Central memory CD4-positive, alpha-beta T cell (primary cell): ENCODE measurements at places on chromosomes 6 and 20.
A peak's percentile ranks its signal among the peaks of the same experiment; 100 is the strongest.

- DNase-seq, result no peak
Observed at GRCh38 chr6:34664256-34664971, 32.2 kb downstream of the ILRUN start.

DNA sequence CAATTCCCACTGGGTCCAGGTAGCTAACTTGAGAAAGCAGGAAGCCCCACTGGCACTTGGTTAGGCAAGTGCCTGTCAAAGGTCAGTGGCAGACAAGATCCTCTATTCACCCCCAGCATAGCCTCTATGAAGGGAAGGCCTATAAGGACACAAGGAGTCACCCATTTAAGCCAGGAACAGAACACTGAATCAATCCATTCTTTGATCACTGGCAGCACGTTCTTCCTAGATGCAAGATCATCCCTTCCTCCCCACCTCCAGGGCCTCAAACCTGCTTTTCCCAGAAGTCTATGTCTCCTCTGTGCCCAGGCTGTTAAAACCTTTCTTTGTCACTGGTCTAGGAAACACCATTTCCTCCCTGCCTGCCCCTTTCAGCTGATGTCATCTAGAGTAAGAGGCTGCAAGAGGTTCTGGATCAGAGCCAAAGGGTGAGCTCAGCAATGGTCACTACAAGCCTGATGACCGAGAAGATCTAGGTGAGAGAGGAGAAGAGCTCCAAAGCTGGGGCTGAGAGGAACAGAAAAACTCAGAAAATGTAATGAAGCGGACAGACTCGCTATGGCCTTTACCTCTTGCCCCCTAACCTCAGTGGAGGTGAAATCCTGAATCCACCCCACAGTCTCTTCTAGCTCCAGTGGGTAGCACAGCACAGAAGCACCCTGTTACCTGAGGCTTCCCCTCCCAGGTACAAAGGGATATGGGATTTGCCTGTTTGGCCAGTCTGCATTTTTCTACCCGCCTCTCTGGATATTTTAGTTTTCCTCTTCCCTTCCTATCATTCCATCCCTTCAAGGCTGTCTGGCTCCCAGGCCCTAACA lies 1.8 kb downstream of the GTPBP2 start:
- DNase-seq, result no peak

GRCh38 chr6:9927275-9927674 lies 487.6 kb downstream of the TFAP2A start:
- no peak for DNase-seq

GRCh38 chr20:25230166-25230831 lies 17.6 kb upstream of the PYGB start:
- no peak for DNase-seq

DNA sequence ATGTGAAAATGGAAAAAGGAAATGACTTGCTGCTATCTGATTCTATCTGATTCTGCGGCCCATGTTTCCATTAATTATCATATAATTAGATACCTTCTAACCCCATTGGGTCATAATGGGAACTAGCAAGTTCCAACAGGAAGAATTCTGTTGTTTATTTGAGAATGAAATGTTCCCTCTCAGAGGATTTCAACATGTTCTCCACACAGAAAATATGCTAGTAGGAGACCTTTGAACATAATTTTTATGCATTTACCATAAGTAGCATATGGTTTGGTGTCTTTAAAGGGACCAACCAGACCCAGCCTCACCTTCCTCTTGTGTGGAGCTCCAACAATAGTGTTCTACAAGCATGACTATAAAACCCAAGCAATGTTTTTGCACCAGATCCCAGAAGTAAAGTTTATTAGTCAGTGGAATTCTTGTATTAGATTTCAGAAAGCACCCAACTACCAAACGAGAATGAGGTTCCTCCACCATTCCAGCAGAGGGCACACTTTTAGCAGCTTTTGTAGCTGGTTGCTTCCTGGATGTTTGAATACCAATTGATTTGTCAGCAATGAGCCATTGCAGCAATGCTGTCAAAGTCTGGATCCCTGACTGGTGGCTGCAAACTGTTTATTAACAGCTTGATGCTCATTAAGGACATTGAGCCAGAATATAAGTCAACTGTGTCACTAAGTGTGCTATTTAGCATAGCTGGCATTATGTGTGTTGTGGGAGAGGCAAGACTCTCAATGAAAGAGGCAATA lies 143.6 kb upstream of the GJE1 start:
- DNase-seq, result peak; percentile 8

DNA sequence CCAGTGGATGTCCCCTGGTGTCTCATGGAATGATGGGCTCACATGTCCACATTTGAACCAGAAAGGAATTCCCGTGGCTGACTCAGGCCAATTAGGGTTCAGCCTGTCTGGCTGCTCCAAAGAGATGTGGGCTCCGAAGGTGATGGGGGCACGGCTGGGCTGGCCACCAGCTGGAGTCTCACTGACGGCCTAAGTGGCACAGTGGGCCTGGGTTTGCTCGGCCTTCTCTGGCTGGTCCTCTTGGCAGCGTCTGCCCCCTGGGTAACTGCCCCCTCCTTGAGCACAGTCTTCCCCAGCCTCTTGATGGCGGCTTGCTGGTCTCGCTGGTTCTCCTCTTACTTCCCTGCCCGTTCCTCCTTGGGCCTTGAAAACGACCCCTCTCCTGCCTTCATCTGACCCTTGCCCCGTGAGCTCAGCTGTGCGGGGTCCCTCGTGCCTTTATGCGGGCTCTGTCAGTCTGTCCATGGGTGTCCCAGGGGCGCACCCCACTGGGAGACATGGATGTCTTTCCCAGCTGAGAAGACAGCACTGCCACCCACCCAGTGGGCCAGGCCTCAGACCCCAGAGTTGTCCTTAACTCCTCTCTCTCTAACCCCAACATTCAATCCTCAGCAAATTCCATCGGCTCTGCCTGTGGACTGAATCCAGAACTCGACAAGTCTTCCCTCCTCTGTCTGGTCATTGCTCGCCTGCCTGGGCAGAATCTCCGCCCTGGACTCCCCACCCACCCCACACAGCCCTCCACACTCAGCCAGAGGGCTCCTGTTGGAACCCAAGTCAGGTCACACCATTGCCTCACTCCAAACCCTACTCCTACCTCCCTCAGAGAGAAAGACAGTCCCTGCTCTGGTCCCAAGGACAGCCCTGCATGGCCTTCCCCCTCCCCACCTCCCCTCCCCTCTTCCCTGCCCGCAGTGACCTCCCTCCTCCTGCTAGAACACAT lies 78.7 kb downstream of the CEBPB start:
- no peak for DNase-seq

- no peak for DNase-seq
Observed at GRCh38 chr6:166648846-166649245, 21.8 kb upstream of the RPS6KA2 start.

DNA sequence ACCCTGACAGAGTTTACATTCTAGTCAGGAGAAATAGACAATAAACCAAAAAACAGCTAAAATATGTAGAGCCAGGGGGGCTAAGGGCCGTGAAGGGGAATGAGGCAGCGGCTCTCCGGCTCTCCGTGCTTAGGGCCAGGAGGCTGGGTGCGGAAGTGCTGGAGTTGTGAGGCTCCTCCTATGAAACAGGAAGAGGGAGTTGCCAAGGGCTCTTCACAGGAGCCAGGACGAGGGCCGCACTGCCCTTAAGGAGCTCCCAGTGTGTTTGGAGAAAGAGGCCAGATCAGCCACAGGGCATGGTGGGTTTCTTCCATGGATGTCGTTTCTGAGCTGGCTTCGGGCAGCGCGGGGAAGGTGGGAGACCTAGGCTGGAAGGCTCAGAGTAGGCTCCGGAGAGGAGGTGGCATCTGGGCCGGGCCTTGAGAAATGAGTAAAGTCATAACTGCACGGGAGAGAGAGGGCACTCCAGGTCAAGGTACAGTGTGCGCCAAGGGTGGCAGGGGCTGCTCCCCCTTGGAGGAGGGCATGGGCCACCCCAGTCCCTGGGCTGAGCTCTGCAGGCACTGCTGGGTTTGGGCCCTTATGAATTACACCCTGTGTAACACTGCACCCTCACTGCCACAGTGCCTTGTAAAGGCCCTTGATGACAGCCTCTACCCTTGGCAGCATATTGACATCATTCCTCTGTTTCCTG lies 20.8 kb upstream of the MLN start:
- DNase-seq, result no peak

DNA sequence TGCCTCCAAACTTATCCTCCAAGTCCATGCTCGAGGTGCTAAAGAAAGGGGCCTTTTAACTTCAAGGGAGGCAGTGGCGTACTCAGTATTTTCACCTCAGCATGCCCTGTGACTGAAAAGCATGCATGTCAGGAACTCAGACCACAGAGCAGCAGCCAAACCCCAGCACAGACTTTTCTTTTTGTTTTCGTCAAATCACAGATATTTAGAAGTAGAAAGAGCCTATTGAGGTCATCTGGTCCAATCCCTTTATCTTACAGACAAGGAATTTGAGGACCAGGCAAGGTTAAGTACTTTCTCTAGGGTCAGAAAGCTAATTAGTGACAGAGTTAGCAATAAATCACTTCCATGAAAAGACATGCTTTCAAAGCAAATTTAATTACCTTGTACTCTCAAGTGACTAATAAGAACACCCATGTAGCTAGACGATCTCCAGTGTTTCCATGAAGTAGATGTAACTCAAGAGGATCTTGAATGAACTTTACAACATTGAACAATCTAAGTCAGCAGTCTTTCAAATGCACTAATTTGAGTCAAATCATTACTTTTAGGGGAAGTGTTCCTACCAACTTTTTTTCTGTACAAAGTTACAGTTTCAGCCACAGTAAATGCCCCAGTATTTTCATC lies 35.9 kb downstream of the MOXD1 start:
- DNase-seq, result no peak

DNA sequence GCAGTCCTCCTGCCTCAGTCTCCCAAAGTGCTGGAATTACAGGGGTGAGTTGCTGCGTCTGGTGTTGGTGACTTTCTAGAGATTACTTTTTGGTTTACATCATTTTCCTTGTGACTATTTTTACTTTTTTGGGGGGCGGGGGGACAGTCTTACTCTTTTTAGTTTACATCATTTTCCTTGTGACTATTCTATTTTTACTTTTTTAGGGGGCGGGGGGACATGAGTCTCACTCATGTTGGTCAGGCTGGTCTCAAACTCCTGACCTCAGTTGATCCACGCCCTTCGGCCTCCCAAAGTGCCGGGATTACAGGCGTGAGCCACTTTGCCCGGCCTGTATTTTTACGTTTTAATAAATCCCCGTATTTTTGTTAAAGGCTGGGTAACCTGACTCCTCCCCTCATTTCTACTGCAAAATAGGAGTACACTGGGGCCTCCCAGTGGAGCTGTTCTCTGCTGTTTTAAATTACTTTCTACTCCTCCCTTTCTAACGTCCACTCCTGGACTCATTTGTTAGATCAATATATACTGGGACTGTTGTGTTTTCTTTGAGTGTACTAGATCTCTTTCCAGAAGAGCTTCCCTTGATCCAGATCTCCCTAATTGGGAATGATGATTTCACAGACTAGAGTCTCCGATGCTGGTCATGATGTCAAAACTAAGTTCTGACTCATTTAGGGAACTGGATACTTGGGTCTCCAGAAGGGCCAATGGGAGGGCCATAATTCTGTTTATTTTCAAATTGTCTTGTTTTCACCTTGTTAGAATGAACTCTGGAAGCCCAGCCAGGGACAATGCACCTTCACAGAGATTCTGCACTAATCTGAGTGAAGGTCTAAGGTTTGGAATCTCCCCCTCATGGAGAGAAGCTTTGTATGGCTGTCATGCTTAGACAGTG lies 9.2 kb downstream of the HSPA1B start:
- DNase-seq, result peak; percentile 25

DNA sequence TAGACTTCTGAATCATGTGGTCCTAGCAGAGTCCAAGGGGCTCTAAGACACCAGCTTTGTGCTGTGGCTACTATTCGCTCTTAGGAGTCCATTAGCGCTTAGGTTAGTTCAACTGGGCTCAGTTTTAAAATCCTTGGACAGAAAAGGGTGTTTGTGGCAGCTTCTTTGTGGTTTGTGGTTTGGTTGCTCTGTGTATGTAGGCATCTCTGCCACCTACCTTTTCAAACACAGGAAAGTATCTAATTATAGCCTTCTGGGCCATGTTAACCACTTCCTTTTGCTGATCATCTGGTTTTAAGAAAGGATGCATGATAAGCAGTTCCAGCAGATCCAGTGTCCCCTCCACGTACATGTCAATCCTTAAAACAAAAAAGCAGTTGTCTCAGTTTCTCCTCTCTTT lies 10.8 kb downstream of the GSTA4 start:
- peak; percentile 76 for DNase-seq

DNA sequence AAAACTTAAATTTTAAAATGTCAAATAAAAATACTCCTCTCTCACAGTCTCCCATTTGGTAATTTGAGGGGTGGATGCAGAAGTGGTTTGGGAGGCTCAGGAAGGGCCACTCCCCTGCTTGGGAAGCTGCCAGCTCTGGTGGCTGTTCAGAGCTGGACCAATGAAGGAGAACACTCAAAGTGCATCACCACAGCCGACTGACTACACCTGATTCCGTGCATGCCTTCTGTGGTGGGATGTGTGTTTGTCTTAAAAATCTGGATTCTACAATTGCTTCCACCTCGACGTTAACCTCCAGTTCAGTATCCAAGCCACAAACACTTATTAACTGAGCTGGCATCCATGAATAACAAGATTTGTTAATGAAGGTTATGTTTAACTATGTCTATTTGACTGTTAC lies 137.3 kb downstream of the FOXC1 start:
- no peak for DNase-seq

DNA sequence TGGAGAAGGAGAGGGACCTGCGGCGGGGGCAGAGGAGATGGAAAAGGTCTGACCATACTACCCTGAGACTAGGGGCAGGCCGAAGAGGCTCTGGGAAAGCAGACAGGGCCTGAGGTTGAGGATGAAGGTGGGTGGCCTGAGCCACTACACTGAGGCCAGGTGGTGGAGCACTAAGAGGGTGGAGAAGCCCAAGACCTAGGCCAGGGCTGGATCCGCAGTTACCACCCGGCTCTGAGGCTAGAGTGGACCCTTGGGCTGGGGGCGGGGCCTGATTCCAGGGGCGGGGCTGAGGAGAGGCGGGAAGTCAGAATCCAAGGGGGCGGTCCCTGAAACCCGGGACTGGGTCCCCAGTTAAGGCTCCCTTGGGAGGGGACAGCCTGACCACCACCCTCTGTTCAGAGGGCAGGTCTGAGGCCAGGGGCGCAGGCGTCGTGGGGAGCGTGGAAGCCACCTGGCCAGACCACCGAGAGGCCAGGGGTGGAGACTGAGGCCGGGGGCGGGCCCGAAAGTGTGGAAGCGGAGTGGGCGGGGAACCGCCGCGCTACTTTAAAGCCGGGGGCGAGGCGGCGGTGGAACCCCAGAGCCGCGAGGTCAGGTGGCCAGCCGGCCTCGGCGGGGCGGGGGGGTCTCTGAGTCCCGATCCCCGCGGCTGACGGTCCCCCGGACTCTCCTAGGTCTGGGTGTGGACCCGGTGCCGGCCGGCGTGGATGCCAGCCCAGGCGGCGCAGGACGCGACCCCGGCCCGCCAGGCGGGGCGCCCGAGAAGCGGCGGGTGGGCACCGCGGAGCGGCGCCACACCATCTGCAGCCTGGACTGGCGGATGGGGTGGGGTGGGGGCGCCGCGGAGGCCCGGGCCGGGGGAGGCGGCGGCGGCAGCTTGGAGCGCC lies 8.3 kb downstream of the CCM2L start:
- peak; percentile 23 for DNase-seq

GRCh38 chr6:30707281-30707850 lies 9.7 kb downstream of the MDC1 start:
- DNase-seq, result no peak

- DNase-seq, result no peak
Observed at GRCh38 chr20:17941087-17941825, 27.3 kb downstream of the SNX5 start.

GRCh38 chr20:24986436-24987015 lies 6.0 kb downstream of the APMAP start:
- no peak for DNase-seq
